ENCODE measurements at places on chromosomes 5 and 9.

DNA sequence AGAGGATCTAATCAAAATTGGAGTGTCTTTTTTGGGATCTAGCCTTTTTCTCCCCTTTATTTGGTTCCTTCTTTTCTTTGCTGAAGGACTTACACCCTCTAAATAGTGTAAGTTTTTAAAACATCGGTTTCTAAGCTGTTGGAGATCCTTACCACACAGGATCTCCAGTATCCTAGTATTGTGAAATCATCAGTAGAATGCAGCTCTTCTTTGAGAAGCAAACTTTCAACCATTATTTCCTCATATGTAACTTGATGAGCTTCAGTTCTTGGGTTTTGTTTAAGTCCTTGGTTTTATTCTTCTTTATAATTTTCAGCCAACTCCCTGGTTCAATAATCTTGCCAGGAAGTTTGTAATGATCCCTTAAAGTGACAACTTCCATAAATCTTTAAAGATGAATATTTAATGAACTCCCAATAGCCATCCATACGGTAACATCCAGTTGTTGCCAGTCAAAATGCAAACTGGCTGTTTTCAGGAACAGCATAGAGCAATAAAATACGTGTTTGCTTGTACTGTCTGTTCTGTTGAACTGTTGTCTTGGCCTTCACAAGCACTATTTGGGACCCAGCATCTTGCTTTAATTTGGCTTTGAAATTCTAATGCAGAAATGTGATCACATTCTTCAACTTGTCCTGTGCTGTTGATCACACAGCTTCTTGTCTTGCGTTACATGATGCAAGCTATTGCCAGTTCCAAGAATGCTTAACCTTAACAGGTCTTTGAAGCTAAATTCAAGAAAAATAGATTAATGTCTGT lies 34.8 kb upstream of the TTC23L start:
- DNase-seq: no peak

DNA sequence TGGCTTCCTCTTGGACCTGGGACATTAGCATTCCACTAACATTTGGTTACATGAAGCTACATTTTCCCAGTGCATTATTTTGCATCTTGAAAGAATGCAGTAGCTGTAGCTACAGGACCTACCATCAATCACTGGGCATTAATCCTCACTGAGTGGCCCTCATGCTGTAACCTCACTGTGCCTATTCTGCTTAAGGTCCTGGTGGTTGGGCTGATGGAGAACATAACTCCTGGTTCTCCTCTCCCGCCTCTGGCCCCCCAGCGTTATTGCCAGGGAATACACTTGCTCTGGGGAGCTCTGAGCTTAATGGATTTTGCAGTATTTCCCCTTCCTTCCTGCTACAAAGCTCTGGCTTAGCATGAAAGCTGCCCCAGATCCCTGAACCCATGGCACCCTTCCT lies 111.5 kb upstream of the EQTN start:
- no peak for DNase-seq

DNA sequence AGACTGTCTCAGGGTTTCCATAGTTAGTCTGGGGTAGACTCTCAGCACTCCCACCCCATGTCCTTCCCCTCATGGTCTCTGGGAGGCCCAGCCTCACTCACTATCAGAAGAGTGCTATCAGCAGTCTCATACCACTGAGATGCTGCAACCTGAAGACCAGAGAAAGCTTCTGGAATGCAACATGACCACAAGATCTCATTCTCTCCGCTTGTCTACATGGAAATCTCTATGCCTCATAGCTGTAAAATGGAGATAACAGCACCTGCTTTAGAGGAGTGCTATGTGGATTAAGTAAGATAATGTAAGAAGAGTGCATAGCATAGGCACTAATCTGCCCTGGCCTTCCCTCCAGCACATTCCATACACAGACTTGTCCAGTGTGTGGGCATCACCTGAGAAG lies 47.0 kb upstream of the ZNF169 start:
- DNase-seq: no peak

GRCh38 chr5:151664694-151665585 lies 21.8 kb downstream of the SPARC start:
- no peak for DNase-seq

DNA sequence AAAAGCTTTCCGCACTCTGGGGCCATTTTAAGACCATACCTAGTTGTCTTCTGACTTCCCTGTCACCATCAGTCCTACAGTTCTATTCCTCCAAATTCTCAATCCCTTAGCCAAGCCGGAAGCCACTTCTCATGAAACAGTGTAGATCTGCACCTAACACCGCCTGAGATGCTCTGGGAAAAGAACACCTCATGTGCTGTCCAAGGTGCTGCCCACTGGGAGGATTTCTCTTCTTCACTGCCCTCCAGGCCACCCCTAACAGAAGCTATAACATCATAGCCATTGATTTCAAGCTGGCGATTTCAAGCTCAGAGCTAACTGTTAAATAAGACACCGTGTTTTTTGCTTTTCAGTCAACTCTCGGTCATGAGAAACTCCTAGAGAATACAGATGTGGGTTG lies 559.3 kb downstream of the CCDC171 start:
- DNase-seq: no peak

Data from esophagus squamous epithelium (tissue), 5 donors.